ENCODE measurements at places on chromosomes 7 and 10.

- DNase-seq, result no peak
Measured at GRCh38 chr10:112282086-112282485, 1.1 kb upstream of the TECTB start.

GRCh38 chr10:21021843-21022594 lies 124.9 kb upstream of the NEBL start:
- DNase-seq, result no peak

DNA sequence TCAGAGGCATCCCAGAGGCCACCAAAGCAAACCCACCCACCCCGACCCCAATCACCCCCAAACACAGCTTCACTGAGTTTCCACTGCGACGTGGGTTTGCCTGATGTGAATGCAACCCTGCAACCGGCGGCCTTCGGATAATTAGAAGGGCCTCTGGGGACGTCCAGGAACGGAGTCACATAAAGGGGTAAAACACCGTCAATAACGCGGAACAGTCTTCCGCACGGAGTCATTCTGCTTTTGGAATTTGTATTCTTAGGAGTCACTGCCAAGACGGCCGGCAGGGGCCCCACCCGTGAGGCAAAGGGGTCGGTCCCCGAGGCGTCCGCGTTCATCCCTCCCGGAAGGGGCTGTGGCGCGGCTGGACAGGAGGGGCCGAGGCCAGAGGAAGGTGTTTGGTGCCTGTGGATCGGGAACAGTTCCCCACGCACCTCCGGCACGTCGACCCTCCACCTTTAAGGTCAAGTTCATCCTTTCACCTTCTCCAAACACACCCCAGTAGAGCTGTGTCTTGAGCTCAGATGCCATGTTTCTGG lies 36.7 kb upstream of the PDGFA start:
- no peak for DNase-seq

DNA sequence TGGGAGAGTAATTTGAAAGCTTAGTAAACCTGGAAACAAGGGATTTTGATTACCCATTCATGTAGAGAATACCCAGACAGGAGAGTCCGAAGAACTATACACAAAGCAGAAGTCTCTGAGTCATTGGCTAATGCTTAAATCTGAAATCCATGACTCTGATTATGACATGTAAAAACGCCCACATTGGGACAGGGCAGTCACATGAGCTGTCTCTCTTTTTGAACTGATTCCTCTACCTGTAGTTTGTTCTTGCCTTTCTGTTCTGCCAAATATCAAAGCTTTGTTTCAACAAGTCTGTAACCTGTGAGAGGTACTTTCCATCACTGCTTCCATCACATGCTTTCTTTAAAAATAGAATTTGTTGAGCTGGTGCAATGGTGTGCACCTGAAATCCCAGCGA lies 4.3 kb upstream of the GPNMB start:
- no peak for DNase-seq

DNA sequence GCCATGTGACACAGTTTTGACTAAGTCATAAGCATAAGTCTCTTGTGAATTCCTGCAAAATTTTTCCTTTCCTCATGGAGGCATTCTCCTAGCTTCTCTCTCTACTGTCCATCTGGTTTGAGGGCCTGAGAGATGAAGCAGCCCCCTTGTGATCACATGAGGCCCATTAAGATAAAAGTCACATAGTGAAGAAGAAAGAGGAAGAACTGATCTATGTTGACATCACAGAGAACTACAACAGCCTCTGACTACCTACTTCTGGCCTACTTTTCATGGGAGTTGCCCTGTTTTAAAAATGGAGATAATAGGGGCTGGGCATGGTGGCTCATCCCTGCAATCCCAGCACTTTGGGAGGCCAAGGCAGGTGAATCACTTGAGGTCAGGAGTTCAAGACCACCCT lies 50.4 kb downstream of the TFEC start:
- no peak for DNase-seq

DNA sequence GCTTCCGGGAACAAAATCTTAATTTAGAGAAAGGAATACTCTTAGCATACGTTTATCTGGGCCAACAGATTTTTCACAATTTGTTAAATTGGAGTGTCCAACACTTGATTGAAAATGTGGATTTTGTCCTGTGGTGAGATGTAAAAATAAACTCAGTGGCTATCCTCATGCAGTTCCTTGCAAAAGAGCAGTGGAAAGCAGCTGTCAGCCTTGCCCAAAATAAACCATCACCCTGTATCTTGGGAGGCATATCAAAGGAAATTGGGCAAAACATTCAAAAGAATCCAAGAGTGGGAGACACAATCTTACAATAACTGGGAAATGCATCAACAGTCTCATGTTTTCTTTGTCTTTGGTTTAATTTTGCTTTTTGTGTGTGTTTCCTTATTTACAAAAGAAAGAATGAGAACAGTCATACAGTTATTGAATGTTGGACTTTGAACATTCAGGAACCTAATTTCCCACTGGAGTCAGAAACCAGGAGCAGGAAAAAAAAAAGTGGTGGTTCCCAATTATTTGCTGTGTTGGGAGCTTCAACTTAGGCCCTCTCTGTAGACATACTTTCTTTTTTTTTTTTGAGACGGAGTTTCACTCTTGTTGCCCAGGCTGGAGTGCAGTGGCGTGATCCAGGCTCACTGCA lies 44.4 kb upstream of the DGKI start:
- DNase-seq, result no peak

DNA sequence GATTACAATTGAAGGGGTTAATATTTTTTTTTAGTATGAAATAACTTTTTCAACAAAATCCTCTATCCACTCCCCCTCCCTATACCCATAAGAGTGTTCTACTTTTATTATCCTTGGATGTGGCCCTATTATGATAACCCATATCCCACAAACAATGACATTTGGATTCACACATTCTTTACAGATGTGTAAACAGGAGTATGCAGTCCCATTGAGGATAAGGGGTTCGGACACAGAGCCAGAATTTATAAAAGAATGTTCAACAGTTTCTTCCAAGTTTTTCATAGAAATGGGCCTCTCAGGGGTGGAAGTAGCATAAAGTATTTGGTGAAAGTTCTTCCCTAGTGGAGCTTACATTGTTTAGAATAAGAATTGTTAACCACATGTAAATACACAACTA lies 16.1 kb upstream of the PCLO start:
- DNase-seq, result no peak

GRCh38 chr10:102403115-102403514 lies 7.6 kb downstream of the NFKB2 start:
- DNase-seq, result no peak

DNA sequence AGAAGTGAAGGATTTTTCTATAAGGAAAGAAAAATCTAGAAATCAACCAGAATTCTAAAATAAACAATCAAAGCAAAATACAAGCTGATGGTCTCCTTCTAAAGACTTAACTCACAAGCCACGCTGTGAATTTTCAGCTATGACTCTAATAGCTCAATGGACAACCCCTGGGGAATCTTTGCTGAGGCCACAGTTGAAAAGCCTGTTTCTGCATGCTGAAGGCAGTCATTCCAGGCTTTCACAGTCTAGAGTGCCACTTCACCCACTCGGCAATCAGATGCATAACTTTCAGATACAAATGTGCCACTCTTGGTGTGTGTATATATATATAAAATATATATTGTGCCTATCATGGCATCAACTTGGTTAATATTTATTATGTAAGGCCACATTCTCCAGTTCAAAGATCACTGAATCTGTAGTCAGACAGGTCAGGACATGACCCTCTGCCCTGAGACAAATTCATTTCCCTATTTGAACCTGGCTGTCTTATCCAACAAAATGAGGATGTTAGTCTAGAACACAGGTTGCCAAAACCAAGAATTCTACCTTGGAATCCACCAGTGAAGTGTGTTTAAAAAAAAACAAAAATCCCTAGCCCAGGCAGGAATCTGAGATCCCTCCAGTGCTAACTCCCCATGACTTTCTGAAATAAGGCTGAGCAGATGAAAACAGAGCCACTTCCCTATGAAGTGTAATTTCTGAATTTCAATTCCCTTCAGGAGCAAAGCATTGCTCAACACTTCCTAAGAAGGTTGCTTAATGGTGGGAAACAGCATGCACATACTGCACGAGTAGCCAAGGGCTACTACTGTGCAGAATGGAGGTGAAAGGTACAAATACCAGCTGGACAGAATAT lies 9.9 kb downstream of the LIPA start:
- no peak for DNase-seq

Measured in stimulated activated CD4-positive, alpha-beta T cell treated with anti-CD3 and anti-CD28 coated beads, Interleukin-2, amount 100 ng/mL, for 4 hours (primary cell).